NCI-H2171 (cell line): ENCODE measurements at places on chromosomes 4 and X.

DNA sequence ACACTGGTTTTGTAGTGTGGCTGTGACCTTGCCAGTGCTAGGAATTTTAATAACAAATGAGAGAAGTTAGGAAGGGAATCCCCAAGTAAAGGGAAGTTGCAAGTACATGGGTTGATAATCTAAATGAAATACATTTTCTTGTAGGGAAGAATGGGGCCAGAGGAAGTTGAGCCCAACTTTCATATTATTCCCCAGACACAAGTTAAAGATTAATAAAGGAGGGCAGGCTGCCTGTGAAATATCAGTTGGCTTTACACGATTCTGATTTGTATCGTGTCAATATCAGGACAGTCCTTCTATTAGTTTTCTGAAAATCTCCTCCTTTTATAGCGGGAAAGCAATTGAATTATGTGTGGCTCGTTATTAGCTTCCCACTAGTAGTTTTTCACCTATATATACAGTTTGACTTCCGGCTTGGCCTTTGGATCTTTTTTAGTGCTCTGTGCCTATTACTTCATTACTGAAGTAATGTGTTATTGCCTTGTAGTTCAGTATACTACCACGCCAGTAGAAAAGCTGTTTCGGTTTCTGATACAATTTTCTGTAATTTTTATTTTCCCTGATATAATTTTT lies 1.7 kb downstream of the PDLIM5 start:
- DNase-seq: no peak

DNA sequence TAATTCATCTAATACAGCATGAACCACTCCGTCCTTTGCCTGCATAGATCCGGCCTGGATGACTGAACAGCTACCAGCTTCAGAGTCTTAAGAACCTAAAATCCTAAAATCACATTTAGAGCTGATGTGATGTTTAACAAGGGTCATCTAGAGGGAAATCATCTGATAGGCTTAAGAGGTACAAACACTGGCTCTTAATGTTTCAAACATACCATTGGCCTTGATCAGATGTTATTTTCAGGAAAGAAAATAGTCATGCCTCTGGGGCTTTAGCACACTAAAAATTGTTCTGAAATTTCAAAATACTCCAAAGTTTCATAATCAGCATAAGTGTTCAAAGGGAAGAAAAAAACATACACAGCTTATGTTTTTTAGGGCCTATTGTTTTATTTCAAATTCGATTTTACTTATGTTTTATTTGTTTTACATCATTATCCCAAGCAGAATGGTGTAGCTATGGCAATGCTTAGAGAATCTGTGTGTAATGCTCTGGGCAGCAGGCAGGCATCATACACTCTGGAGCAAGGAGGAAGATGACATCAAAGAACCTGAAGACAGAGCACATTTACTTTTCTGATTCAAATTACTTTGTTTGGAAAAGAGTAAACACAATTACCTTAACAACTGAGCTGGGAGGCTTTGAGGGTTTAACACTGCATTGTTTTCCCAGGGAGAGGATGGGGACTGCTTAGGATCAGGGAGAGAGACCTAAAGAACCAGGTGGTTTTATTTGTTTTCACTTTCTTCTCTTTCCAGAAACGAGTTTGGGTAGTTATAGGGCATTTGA lies 25.3 kb upstream of the LEF1 start:
- no peak for DNase-seq

DNA sequence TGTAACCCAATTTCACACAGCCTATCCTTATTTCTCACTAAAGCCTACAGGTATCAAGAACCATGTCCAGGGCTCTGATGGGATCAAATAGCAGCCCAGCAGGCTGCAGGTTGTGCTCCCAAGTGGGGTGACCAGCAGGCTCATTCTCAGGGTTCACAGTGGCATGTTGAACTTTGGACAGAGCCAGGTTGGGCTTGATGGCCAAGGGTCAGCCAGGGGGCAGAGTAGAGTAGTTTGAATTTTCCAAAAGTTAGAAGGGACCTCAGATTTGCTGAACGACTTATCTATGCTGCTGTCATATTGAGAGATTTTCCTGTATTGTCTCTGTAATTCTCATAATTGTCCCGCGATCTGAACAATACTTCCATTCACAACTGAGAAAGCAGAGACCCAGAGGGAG lies 310.8 kb upstream of the BOD1L1 start:
- DNase-seq: no peak

DNA sequence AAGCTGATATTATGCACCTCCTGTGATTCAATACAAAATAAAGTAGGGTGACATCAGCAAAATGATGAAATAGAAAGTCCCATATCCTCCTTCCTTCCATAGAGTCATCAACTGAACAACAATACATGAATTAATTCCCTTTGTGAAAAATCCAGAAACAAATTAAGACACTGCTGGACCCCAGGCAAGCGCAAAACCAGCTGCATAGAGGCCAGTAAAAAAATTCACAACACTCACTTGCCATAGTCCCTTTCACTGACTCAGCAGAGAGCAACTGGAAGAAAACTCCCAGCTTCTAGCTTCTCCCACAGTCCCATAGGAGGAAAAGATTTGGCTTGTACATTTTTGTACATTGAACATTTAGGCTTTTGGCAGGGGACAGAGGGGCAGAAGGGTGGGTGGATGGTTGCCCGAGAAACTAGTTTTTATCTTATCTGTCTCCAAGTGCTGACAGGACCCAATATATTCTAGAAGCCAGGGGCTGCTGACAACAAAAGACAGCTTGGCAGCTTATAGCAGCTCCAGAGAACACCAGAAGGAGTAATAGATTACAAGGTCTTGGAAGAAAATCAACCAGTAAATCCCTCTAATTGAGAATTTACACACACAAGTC lies 124.6 kb downstream of the NDST3 start:
- DNase-seq: no peak

DNA sequence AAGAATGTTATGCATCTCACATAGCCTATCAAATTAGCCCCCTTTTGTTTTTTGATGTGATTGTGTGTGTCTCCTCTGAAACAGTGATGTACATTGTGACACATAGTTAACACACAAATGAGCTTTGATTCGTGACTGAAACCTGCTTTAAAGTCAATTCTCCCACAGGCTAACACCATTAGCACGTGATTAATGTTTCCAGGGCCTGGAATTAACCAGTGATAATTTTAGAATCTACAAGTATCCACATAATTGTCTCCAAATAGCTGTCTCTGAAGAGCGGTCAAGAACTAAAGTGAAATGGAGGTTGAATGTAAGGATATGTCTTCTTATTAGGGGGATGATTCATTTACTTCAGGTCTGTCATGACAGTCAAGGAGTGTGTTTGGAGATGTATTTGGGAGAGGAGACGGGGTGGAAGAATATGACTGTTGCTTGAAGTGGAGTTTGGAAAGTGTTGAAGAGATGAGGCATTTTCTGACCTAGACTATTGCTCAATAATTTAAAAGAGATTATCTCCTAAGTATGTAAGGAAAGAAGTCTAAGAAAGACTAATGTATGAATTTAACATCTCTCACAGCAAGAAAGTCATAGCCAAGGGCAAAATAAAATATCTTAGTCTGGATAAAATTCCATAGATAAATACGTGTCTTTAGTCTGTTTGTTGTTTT lies 13.7 kb upstream of the RASGEF1B start:
- no peak for DNase-seq

- no peak for DNase-seq
Observed at GRCh38 chrX:110003167-110004156, 548 bp downstream of the TMEM164 start.

DNA sequence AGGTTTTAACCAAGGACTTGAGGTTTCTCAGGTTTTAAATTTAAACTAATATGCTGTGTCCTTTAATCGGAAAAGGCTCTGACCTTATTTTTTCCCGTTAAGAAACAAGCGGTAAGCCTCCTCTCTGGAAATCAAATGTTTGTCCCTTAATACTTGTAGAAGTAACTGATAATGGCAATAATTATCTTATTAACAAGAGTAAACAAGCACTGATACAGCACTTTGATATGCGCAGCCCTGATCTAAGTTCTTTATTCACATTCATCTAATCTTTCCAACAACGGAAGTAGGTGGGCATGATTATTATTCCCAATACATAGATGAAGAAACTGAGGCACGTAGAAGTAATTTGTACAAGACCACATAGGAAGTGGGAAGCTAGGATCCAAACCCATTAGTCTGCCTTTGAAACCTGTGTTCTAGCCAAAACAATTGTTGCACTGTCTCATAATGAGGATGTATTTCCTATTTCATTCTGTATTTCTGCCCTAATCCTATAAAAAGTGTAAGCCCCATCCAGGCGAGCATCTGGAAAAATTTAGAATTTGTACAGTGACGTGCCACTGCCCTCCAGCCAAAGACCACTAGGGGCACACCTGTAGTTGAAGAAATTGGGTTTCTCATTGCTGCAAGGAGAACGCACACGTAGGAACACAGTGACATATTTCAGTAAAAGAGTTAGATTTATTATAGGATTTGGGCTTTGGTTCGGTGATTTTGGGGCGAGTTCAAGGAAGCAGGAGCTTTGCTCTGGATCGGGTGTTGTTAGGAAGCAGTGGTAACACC lies 606 bp downstream of the CXorf58 start:
- no peak for DNase-seq

DNA sequence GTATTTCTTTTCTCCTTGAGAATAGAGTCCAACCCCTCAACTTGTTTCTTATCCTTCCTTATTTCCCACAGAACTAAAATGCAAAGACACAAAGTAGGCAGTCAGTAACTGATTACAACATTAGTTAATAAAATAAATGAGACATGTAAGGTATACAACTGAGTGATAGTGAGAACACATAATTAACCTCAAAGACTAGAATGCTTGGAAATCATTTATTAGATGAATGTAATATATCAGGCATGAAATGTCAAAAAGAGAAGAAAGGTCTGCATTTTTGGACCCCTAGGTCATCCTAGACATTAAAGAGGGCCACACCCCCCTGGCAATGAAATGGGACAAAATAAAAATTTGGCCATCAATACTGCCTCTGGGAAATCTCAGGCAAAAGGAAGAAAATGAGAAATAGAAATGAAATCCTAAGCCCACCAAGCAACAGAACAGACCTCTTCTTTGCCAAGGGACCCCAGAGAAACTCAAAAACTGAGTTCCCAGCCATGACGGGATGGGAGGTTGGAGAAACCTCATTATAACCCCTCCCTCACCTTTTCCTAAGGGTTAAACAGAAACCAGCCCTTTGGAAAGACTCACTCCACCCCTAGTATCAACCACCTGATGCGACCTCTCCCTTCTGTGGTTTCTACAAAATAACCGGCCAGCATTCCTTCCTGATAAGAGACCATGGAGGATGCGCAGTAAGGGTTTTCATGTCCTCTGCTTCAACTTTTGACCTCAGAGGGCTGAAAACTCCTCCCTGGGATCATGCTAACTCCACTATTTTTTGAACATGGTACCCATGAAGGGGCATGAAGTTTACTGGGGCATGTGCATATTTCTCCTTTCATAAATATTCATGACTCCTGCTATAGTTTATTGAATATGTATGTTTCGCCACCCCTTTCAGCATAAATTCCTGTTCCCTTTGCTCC lies 90.0 kb upstream of the EXOC1L start:
- no peak for DNase-seq

DNA sequence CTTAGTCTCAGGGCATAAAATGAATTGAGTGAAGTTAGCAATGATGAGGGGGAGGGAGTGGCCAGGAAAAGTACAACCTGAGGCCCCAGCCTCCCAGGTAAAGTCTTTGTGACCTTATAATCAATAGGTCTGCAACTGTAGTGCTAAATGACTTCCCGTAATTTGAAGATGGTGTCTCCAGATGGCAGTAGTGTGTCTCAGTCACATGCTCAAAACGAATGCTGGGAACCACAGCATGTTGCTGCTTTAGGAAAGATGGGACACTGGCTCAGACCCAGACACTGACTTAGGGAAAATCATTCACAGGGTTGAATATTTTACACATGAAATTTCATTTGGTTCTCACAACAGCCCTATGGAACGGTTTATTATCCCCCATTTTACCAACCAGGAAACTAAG lies 10.3 kb downstream of the SRPX2 start:
- peak; percentile 23 for DNase-seq

DNA sequence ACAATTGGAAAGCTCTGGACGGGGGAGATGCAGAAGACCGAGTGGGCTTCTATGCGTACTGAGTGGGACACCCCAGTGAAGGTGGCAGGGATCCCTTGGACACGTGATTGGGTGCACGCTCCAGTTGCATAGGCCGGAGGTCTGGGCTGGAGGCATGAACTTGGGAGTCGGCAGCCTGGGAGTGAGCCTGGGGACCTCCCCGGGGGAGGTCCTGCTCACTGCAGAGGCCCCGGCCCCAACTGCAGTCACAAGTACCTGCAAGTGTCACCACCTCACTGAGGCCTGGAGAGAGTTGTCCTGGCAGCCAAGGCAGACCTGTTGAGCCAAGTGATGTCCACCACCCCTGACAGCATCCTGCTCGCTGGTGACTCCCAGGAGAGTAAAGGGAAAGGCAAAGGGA lies 49.3 kb upstream of the HMX1 start:
- DNase-seq: no peak

DNA sequence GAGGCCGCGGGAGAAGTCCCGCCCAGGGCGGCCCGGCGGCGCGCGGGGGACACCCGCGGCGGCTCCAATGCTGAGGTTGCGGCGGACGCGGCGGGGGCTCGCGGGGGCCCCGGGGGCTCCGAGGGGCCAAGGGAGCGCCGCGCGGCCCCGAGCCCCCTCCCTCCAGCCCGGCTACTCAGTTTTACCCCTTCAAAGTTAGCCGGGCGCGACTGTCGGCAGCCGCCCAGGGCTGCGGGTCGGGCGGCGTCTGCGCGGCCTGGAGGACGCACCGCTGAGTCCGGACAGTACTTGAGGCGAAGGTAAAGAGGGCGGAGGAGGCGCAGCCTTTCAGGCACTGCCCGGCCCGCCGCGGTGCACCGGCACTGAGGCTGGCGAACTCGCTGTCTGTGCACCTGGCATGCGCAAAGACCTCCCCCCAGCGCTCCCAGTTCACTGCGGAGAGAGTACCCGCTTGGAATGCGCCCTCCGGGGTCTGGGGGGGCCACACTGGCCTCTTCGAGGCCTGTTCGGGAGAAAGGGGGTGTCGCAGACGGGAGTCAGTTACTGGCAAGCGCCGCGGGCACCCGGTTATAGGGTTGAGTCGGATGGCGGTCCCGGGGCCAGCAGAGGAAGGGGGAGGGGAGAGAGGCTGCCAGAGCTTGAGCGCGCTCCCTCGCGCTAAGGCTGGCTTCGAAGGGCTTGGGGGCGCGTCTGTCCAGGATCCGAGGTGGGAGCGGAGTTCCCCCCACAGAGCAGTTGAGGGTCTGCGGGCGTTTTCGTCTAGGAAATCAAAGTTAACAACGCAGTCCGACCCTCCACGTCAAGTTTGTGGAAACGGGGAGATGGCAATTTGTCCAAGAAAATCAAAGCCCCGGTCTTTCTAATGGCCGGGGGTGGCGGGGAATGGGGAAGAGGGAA lies 1.1 kb downstream of the PCDH19 start:
- no peak for DNase-seq

DNA sequence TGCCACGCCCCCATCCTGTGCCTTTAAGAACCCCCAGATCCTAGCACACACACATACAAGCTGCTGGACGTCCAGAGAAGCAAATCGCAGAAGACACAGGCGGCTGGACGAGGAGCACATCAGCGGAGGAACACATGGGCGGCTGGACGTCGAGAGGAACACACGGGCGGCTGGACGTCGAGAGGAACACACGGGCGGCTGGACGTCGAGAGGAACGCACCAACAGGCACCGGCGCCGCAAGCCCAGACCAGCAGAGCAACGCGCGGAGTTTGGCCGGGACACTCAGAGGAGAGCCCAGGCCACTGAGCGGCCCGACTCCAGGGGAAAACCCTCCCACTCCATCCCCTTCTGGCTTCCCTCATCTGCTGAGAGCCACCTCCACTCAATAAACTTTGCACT lies 17.2 kb downstream of the ZCCHC13 start:
- DNase-seq: no peak

- DNase-seq: no peak
Observed at GRCh38 chr4:55458164-55458563, 62.4 kb downstream of the TMEM165 start.

- DNase-seq: no peak
Observed at GRCh38 chr4:158769175-158769921, 522 bp downstream of the FNIP2 start.
